ENCODE measurements at places on chromosomes 13 and 19.

DNA sequence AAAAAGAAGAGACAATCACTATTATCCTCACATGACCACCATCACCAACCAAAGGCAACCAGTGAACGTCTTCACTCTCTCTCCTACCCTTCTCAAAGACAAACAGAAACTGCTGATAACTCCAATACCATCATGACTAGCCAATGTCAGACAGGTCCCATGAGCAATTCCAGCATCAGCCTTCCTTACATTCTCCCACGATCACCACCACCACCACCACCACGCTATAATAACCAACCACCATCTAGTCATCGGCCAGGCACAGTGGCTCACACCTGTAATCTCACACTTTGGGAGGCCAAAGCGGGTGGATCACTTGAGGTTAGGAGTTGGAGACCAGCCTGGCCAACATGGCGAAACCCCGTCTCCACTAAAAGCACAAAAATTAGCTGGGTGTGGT is 3.9 kb downstream of the MYO1F start:
- no peak for DNase-seq

GRCh38 chr13:91389186-91389585 is 9.2 kb upstream of the GPC5 start:
- no peak for DNase-seq

- DNase-seq = no peak
Measured at GRCh38 chr13:105035092-105035491, 1500.4 kb downstream of the EFNB2 start.

- DNase-seq = no peak
Measured at GRCh38 chr13:28441529-28441928, 53.4 kb downstream of the FLT1 start.

DNA sequence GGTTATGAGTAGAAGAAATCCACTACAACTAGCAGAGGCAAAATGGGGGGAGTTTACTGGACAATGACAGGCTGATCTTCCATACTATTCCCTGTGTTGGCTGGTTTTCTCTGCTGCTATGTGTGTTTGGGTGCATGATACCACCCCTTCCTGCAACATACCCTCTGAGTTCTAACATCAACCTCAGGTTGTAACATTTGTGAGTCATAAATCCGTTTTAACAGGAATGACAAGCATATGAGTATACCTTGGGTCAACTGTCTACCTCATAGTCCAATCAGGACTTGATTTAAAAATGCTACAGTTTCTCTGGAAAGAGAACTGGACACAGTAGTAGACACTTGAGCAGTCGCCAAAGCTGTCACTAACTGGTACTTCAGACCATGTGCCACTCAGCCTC is 422.9 kb downstream of the KCTD12 start:
- no peak for DNase-seq

DNA sequence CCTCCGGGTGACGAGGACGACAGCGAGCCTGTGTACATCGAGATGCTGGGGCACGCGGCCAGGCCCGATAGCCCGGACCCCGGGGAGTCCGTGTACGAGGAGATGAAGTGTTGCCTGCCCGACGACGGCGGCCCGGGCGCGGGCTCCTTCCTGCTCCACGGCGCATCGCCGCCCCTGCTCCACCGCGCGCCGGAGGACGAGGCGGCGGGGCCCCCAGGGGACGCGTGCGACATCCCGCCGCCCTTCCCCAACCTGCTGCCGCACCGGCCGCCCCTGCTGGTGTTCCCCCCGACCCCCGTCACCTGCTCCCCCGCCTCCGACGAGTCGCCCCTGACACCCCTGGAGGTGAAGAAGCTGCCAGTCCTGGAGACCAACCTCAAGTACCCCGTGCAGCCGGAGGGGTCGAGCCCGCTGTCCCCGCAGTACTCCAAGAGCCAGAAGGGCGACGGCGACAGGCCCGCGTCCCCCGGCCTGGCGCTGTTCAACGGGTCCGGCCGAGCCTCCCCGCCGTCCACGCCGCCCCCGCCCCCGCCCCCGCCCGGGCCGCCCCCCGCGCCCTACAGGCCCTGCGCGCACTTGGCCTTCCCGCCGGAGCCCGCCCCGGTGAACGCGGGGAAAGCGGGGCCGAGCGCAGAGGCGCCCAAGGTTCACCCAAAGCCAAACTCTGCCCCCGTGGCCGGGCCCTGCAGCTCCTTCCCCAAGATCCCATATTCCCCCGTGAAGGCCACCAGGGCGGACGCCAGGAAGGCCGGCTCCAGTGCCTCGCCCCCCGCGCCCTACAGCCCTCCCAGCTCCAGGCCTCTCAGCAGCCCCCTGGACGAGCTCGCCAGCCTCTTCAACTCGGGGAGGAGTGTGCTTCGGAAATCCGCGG is 511.3 kb downstream of the MYO16 start:
- DNase-seq = no peak

- no peak for DNase-seq
Measured at GRCh38 chr19:15432018-15432494, 13.3 kb upstream of the AKAP8L start.

GRCh38 chr13:34567597-34567996 is 374.5 kb upstream of the NBEA start:
- no peak for DNase-seq

- no peak for DNase-seq
Measured at GRCh38 chr13:100130930-100131511, 42.1 kb downstream of the PCCA start.

DNA sequence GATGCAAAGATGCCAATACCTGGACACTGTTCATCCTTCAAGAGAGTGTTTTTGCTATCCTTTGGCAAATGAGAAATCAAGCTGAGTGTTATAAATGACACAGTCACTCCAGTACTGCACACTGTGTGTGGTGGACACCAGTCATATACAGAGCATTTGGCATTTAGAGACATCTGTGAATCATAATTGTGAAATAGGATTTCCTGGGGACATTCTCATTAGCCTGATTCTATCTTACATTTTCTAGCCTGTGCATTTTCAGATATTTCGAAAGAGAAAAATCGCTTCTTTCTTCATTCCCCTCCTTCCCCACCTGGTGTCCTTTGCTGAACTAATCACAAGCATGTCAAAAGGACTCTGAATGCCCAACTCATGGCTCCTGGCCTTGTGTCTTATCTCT is 781.0 kb upstream of the ARGLU1 start:
- DNase-seq = no peak

GRCh38 chr13:112982281-112983041 is 13.4 kb downstream of the MCF2L start:
- no peak for DNase-seq
